ENCODE measurements at places on chromosomes 5 and 9.

DNA sequence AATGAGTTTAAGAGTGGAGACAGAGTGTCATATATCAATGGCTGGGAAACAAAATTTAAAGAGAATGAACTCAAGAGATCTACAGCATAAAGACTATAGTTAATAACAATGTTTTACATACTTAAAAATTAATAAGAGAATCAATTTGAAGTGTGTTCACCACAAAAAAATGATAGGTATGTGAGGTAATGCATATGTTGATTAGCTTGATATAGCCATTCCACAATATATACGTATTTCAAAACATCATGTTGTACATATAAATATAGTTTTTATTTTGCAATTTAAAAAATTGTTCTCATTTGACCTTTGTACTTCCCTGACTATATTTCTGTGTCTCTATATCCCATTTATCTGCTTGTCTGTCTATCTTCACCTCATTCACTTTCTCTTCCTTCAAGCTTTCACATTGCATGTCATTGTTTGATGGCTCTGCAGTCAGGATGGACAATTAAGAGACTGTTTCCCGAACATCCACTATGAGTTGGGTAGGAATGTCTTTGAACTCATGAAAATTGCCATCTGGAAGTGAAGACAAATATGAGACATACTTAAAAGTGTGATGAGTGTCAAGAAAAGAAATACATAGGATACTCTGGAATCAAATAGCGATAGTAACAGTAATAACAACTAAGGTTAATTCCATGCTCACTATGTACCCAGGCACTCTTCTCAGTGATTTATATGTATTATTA is 359.9 kb upstream of the ACTBL2 start:
- DNase-seq, result no peak

DNA sequence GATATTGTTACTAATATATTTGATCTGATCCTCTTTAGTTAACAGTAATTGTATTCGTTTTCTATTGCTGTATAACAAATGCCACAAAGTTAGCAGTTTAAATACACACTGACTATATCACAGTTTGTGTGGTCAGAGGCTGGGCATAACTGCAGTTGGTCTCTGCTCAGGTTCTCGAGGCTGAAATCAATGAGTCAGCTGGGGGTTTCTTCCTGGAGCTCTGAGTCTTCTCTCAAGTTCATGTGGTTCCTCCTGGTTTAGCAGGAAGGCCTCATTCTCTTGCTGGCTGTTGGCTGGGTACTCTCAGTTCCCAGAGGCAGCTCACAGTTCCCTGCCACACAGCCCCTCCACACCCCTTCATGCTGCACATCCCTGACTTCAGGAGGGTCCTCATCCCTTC is 20.7 kb downstream of the COL23A1 start:
- no peak for DNase-seq

GRCh38 chr9:84411683-84412267 is 71.2 kb upstream of the SLC28A3 start:
- DNase-seq, result no peak

- DNase-seq, result no peak
These were observed 635.4 kb downstream of the NR2F1-AS1 start for GRCh38 chr5:92945605-92946097.

DNA sequence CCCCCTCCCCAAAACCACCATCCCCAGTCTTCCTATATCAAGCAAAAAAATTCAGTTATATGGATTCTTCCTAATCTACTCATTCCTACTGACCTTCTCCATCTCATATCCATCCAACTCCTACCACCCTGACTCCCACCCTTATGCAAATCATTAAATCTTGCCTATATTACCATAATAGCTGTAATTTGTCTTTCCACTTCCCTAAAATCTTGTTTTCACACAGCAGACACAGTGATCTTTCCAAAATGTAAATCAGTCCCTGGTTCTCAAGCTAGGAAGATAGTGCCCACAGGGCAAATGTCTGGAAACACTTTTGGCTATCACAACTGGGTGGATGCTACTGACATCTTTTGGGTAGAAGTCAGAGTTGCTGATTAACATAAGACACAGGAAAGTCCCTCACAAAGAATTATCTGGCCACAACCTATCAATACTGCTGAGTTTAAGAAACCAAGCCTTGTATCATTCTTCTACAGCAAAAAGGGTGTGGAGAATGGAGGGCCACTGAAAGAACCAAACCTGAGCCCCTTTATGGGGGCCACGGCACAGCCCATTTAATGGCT is 1.4 kb downstream of the SRA1 start:
- no peak for DNase-seq

- no peak for DNase-seq
These were observed 98.0 kb downstream of the ATPSCKMT start for GRCh38 chr5:10151656-10152055.

- no peak for DNase-seq
These were observed 197.7 kb downstream of the PLK2 start for GRCh38 chr5:58262226-58262625.

DNA sequence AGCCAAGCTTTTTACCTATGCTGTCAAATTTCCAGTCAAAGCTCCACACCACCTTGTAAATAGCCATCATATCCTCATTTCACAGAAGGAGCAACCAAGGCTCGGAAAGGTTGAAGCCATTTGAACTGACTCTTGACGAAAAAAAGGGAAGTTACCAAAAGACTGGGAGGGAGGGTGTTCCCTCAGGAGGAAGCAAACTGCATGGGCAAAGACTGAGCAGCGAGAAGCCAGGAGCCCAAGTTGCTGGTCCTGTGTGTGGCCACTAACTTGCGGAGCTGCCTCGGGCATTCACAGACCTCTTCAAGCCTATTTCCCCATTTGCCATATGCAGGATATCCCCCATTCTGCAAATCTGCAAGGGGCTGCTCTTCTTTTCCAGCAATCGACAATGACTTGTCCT is 37.4 kb downstream of the TTLL11 start:
- DNase-seq, result no peak

DNA sequence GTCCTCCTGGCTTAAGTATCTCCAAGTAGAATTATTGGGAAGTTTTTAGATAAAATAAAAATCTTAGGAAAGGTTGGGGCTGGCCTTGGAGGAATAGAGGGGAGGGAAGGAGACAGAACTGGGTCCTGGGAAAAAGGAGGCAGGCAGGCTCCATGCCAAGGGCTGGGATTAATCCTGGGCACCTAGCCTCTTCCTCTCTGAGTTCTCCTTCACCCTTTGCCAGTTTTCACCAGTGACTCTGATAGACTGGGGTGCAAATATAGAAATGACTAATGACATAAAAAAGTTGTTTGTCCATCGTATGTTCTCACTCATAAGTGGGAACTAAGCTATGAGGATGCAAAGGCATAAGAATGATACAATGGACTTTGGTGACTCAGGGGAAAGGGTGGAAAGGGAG is 81.9 kb downstream of the RMI1 start:
- no peak for DNase-seq

GRCh38 chr5:33275921-33276627 is 164.7 kb upstream of the TARS1 start:
- no peak for DNase-seq

- no peak for DNase-seq
These were observed 77.3 kb upstream of the RPS23 start for GRCh38 chr5:82355496-82355895.

- DNase-seq, result no peak
These were observed 40.2 kb downstream of the RASA1 start for GRCh38 chr5:87307796-87308423.

DNA sequence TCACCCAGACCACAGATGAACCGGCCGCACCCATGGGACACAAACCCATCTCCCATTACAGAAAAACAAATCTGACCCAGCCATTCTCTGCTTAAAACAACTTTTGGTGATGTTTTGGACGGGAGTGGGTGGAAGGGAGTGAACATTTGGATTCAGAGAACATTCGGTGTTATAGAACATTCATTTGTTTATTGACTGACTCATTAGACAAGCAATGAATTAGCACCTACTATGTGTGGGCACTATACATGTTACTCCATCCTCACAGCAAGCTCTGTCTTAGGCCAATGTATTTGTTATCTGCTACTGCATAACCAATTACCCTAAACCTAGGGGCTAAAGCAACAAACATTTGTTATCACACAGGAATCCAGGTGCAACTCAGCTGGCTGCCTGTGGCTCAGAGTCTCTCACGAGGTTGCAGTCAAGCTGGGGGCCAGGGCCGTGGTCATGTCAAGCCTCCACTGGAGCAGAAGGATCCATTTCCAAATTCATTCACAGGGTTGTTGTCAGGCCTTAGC is 5.1 kb upstream of the ERGIC1 start:
- DNase-seq, result no peak

DNA sequence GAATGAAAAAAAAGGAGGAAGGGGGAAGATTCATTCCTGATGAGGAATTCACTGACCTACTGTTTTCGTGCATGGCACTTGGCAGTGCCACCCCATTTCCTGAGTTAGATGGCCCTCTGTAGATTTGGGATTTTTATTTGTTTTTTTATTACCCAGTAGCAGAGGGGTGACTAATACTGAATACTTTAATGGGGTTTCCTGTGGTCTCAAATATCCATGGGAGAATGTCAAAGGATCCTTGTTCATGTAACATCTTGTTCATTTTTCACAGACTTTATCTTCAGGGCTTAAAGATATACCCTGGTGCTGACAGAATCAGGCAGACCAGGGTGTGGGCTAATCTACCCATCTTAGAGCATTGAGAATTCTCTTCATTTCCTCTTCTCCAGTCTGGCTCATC is 93.0 kb downstream of the MAMDC2 start:
- no peak for DNase-seq

DNA sequence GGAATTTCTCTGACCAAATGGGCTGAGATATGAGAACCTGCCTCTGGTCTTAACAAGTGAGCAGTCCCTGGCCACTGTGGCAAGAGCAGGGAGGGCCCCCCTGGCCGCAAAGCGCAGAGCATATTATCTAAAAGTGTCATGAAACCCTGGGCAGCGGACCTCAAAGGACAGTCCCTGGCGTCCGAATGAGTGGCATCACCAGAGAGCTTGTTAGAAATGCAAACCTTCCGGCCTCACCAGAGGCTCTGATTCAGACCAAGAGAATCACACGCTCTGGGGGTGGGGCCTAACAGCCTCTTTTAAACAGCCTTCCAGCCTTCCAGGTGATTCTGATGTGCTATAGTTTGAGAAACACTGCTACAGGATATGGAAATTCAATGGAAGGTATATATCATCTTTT is 10.9 kb downstream of the PTPN3 start:
- no peak for DNase-seq

GRCh38 chr5:147743012-147743411 is 39.5 kb downstream of the JAKMIP2 start:
- DNase-seq, result no peak

- no peak for DNase-seq
These were observed 23.0 kb downstream of the FRRS1L start for GRCh38 chr9:109143881-109144562.

DNA sequence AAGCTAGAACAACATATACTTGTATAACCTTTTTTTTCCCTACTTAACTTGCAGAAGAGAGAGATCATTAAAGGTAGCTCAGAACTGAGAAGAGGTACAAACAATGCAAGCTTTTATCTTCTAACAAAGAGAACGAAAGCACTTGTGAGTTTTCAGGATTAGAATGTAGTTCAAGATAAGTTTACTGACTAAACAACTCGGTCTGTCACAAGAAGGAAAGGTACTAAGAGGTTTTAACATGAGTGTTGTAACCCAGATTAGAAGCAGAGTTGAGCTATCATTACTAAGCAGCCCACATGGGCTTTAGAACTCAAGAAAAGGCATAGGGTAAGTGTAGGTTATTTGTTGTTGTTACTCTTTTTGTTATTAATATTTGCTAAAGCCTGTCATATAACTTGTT is 25.2 kb downstream of the GIN1 start:
- no peak for DNase-seq

GRCh38 chr5:8954801-8955200 is 591.1 kb downstream of the SEMA5A start:
- DNase-seq, result no peak

DNA sequence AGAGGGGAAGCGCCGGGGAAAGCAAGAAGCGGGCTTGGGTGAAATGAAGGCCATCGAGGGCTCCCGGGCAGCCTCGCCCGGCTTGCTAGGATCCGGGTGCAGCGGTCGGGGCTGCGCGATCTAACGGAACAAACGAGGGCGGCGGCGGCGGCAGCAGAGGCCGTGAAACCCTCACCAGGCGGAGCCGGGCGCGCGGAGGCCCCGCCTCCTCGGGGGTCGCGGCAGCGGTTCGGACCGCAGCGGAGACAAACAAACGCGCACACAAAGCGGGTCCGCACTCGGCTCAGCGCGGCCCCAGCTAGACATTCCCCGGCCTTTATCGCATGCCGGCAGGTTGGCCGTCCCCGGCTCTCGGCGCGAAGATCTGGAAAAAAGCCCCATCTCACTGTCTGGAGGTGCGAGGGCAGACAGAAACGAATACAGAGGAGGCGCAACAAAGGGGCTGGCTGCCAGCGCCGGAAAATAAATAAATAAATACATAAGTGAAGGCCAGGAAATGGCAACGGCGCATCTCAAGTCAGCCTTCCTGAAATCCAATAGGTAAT is 10.5 kb upstream of the TRIM36 start:
- DNase-seq, result no peak

DNA sequence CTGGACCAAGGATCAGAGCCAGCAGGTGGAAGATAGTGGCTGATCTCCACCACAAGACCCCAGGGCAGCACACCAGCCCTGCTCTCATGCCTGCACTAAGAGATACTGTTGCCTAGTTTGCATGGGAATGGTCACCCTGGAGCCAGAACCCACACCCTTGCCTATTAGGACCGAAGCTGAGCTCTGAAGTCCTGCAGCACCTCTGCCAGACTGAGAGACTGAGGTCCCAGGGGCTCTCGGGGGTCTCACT is 11.3 kb downstream of the ACSL6 start:
- no peak for DNase-seq

- DNase-seq, result no peak
These were observed 108.8 kb downstream of the ESM1 start for GRCh38 chr5:54876556-54876955.

DNA sequence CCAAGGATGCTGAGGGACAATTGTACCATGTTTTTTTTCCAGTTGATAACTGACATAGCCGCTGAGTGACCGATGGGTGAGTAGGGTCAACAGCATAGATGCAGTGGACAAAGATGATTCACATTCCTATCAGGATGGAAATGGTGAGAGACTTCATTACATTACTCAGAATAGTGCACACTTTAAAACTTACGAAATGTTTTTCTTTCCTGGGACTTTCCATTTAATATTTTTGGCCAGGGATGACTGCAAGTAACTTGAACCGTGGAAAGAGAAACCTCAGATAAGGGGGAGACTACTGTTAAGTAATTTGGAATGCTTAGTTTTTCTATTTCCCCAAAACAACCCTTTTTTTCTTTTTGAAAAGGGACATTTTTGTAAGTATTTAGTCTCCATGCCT is 3.0 kb upstream of the TUSC1 start:
- DNase-seq, result no peak

GRCh38 chr5:151094030-151094851 is 13.4 kb upstream of the TNIP1 start:
- no peak for DNase-seq

DNA sequence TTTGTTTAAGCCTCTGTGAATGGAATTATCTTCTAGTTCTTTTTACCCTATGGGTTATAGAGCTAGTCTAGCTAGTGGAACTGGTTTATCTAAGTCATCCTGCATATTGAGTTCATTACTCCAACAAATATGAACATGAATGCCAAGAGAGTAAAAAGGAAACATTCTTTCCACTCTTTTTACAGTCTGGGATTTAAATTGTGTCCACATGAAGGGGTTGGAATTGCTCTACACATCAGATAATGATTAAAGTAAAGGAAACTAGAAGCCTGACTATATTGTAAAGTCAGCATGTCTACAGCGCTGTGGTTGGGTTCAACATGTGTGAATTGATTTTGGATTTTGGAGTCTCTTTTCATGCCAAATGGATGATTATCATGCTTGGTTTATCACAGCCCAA is 173.1 kb downstream of the CCDC171 start:
- no peak for DNase-seq
